ENCODE measurements at places on chromosomes 5 and 9.

GRCh38 chr5:150579462-150580400 is 60.7 kb upstream of the SYNPO start:
- no peak for DNase-seq

- no peak for DNase-seq
These were observed 219.8 kb downstream of the ACTL7B start for GRCh38 chr9:108636013-108636412.

- no peak for DNase-seq
These were observed 86.5 kb downstream of the CEMIP2 start for GRCh38 chr9:71681708-71682272.

- DNase-seq = no peak
These were observed 75.4 kb downstream of the TEX10 start for GRCh38 chr9:100277166-100277979.

DNA sequence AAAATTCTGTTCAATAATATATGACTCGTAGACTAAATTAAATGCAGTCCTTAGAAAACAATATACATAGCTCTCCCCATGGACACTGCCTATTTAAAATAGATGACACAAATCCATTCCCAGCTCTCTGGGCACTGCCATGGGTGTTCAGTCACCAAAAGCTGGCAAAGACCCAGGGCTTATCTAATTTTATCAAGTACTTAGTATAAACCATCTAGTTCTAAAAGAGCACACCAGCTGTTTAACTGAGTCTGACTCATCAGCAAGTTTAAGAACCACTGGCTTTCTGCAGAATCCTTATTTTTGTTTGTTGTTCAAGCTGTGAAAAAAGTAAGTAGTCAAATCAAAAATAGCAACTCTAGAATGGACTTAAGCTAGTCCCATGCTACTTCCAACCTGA is 107.6 kb downstream of the PLPP1 start:
- no peak for DNase-seq

DNA sequence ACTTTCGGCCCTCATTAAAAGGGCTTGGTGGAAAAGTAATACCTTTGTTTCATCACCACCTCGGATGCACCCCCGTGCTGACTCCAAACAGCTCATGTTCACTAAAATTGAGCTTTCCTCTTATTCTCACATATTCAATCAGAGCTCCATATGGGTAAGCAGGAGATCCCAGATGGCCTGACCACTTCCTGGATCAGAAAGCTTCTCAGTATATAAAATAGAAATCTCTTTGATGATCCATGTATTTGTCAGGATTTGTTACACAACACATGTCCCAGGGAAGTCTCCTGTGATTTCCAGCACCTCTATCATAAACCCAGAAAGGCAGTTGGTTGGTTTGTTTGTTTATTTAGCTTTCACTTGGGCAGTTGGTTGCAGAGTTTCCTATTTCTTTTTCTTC is 402.0 kb downstream of the MLLT3 start:
- no peak for DNase-seq

Data from HAP-1 (cell line).